RCC 7860 (cell line): ENCODE measurements at places on chromosomes 13 and 19.

GRCh38 chr13:100334214-100334613, 245.3 kb downstream of the PCCA start:
- no peak for DNase-seq

DNA sequence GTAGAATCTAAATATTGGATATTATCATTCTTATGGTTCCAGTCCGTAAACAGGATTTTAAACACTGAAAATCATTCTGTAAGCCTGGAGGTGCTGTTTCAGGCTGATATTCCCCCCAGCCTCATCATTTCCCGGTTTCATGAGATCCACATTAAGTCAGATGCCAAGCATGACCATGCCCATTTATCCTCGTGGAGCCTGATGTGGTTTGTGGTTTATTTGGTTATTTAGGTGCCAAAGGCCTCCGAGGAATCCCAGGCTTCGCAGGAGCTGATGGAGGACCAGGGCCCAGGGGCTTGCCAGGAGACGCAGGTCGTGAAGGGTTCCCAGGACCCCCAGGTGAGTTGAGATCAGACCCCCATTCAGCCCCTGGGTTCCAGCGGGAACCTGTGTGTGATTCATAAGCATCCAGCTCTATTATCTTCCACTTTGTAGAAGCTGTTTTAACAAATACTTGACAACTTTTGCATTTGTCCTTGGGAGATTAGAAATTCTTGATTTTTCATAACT, 92.5 kb downstream of the RAB20 start:
- no peak for DNase-seq

- no peak for DNase-seq
Observed at GRCh38 chr19:51927859-51928258, 587 bp downstream of the ZNF613 start.

GRCh38 chr19:15631817-15632216, 8.9 kb upstream of the CYP4F3 start:
- no peak for DNase-seq

- no peak for DNase-seq
Observed at GRCh38 chr19:41928754-41929535, 696 bp upstream of the ERFL start.

DNA sequence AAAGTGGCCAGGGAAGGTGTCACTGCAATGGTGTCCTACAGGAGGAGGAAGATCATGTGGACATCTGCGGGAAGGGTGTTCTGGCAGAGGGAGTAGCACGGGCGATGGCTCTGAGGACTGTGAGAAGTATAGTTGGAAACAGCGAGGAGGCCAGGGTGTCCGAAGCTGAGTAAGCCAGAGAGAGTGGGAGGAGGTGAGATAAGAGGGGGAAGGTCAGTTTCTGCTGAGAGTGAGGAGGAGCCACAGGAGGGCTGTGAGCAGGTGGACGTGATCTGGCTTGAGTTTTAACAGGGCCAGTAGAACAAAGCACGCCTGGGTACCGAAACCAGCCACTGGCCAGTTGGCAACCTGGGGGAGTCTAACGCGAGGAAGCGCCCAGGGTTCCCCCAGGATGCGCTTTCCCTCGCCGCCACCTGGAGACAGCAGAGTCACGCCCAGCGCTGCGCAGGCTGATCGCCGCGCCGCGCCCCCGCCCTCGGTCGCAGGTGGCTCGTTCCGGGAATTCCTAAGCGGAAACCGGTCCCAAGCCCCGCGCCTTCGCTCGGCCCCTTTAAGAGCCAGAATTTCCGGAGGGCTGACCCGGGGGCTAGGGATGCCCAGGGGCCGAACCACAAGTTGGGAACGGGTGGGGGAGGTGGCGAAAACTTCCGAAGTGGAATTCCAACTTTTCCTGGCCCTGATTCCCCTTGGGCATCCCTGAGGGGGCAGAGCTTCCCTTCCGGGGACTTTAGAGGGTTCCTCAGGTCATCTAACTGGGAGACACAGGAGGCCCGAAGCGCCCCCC, 1.1 kb upstream of the LSR start:
- peak; percentile 37 for DNase-seq

GRCh38 chr13:59734393-59734792, 429.3 kb downstream of the DIAPH3 start:
- DNase-seq = no peak

- DNase-seq = no peak
Observed at GRCh38 chr13:41550276-41550675, 92.9 kb downstream of the RGCC start.

GRCh38 chr19:11111771-11112144, 22.5 kb downstream of the LDLR start:
- DNase-seq = no peak

GRCh38 chr13:29704648-29705047, 109.2 kb upstream of the SLC7A1 start:
- DNase-seq = no peak

GRCh38 chr13:75173457-75174356, 308.3 kb downstream of the TBC1D4 start:
- DNase-seq = no peak

- DNase-seq = no peak
Observed at GRCh38 chr13:59016250-59016649, 1147.5 kb downstream of the DIAPH3 start.

DNA sequence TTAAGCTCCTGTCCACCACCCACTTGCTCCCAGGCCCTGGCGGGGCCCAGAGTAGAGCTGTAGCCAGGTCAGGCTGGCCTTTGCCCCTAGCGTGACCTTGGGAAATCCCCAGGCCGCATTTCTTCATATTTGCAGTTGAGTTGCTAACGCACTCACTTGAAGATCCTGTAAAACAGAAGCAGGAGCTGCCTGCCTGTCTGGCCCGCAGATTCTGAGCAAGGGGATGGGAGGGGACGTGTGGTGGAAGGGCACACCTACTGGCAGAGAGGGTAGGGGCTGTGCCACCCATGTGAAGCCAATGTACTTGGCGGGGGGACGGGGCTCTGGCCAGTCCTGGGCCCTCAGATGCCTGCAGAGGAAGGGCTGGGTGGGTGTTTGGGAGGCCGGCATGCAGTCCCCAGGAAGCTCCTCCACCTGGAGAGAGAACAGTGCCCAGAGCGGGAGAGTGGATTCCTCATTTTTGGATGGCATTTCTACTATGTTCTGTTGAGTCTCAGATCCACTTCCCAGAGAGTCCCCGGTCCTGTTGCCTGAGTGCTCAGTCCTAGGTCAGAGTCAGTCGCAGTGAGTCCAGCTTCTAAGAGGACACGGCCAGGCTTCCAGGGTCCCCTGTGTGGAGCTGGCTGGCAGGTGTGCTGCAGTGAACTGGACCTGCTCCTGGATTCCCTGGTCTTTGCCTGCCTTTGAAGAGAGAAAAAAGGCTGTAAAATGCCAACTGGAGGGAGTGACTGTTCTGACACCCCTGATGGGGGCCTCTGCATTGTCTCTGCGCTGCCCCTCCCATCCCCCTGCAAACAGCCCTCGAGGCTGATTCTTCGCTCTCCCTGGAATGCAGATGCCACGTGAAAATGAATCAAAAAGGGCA, 62.9 kb downstream of the GGACT start:
- no peak for DNase-seq

DNA sequence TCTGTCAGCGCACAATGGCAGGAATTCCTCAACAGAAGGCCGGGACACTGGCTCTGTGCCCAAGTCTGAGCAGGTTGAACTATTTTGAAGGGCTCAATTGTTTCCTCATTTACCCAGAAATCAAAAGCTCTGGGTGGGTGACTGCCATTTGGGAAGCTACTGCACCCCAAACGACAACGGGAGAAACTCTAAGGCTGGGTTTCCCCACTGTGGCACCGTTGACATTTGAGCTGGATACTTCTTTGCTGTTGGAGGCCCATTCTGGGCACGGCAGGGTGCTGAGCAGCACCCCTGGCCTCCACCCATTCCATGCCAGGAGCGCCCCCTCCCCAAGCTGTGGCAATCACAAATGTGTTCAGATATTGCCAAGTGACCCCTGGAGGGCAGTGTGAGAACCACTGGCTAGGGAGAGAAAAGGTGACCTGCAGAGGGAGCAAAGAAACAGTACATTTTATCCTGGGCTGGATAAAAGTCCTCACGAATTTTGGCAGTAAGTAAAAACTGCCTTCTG, 62.5 kb downstream of the RFX2 start:
- peak; percentile 28 for DNase-seq

DNA sequence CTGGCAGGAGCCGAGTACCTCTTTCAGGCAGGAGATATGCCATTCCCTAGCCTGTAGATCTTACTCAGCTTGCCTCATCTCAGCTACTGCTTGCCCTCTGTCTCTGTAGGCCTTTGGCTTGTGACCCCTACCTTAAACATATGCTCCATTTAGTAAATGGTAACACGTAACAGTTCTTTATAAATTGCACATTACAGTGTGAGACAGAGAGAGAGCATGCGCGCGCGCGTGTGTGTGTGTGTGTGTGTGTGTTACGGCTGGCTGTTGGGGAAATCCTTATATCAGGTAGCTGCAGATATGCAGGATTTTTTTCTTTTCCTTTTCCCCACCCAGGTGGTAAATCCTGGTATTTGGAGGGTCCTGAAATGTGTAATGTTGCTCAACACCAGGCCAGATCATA, 4.2 kb downstream of the SPINT2 start:
- DNase-seq = no peak

GRCh38 chr13:101916108-101916774, 463.8 kb downstream of the ITGBL1 start:
- no peak for DNase-seq

DNA sequence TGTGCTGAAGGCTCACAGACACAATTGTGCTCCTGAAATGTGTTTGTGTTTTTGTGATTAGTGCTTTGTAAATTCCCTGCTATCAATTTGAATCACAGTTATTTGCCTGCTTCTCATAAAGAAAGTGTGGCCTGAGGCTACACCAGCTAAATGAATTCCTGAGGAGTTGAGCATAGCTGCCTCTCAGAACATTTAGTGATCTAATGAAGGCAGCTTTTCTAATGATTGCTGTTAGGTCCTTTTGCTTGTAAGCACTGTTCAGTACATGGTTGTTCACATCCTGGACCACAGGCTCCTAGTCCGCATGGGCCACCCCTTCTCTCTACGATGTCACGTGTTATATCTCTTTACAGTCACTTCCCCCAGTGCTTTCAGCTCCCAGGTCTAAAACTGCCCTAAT, 238.2 kb downstream of the B3GLCT start:
- no peak for DNase-seq

DNA sequence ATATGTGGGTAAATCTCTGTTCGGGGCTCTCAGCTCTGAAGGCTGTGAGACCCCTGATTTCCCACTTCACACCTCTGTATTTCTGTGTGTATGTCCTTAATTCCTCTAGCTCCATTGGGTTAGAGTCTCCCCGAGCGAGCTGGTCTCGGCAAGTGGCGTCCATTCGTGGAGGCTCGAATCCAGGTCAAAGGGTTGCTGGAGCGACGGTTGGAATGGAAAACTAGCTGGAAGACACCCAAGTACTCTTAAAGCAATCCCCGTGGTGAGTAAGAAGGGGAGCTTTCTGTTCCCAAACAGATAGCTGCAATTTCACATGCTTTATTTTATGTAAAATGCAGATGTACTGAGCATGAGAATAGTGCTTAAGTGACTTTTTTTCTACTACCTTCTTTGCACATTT, 277.5 kb upstream of the SGCG start:
- no peak for DNase-seq

DNA sequence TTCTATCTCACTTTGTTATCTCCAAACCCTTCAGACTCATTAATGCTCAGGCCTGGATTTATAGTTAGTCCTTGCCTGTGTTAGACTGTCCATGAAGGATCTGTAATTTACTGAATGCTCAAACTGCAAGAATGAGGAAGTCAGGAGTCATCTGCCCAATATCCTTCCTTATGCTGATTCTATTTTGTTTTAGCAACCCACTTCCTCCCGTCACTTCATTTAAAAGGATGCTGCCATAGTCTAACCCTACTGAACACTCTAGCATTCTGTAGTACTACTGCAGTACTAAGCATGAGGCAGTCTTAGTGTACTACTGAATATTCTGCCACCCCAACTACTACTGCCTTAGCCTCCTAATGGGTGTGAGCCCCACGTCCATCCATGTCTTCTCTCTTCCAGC, 1.5 kb downstream of the FCAR start:
- no peak for DNase-seq

DNA sequence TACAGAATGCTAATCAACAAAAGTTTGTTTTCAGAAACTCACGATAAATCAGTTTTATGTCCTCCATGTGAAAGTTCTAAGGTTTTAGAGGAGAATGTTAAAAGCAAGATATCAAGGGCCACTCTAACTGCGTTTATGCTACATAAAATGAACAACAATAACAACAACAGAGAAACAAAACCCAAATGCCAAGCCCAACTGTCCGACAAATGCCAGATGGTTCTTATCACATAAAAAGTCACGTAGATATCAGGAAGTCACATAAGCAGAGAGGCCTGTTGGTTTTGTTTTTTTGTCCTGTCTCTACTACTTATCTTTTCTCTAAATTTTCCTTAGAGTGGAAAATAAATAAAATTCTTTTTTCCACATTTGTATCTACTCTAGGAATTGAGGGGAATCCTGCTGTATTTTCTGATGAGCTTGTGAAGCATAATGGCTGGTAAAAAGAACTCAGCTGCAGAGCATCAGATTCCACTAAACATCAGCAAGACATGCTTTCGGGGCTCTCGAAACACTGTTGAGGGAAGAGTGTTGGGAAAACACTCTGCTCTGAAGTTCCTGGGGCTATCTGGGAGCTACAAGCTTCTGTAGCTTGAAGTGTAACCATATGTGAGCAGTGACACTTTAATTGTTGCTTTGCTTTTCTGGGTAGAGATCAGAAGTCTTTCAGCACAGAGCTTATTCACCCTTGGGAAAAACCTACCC, 110.1 kb downstream of the SLAIN1 start:
- DNase-seq = no peak

DNA sequence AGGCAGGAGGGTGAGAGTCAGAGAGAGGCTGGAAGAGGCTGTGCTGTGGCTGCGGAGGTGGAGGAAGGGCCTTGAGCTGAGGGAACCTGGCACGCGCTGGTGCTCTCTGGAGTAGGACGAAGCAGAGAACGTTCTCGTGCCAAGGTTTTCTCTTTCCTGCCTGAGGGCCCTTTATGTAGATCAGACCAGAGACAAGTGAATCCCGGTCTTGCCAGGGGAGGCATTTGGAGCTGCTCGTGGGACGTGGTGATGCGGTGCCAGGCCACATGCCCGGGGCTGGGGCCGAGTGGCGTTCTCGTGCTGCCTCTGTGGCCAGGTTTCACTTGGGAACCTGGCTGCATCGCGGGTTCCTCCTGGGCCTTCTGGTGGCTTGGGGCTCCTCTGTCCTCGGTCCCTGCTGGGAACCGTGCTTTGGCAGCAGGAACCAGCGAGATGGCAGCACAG, 54.2 kb downstream of the KDM4B start:
- DNase-seq = no peak

GRCh38 chr19:35436477-35437405, 11.3 kb upstream of the FFAR2 start:
- DNase-seq = peak; percentile 22
